ENCODE measurements at places on chromosomes 3 and 15.

DNA sequence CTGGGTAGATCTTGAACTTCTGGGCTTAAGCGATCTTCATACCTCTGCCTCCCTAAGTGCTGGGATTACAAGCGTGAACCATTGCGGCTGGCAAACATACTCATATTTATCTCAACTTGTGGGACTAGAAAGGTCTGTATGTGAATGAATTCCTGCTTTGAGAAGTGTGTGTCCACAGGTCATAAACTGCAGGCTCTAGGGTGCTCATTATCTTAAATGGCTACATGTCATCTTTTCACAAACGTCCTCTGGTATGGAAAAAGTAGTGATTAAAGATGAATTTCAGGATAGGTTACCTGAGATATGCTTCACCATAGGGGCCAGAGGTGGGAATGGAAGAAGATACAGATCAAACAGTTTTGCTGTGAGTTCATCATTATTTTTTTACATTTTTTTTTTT is 7.8 kb upstream of the HDAC11 start:
- no peak for DNase-seq

GRCh38 chr15:70053716-70054229 is 43.9 kb downstream of the TLE3 start:
- no peak for DNase-seq

DNA sequence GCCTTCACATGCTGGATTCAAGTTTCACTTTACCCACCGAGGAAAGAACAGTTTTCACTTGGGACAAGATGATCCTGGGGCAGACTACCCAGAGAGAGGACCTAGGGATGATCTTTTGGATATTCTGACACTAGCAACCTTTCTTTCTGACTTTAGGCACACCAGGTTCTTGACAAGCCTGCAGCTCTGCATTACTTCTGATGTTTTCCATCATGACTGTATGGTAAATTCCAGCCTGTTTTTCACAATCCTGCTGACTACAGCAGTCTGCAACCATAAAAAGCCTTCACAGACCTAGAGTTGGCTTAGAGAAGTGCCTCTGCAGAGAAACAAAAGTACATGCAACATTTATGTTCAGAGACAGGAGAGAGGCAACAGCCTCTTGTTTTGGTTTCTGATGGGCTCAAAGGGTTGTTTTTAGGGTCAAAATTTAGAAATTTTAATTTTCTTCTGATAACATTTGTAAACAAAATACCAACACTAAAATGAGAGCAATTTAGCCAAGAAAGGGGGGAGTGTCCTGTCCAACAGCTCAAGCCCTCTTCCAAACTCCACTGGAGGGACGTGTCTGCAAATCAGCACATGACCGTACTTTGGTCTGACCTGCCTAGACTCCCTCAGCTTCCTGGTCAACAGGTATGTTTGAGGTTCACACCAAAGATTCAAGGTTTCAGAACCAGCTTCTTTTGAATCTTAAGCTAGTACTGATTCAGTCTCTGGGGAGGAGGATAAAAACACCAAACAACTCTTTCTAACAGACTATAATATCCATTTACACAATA is 799 bp downstream of the ABI3BP start:
- DNase-seq: peak; percentile 64

GRCh38 chr15:40245666-40246450 is 7.0 kb downstream of the PAK6 start:
- DNase-seq: no peak

GRCh38 chr3:2599471-2599870 is 500.8 kb downstream of the CNTN4 start:
- no peak for DNase-seq

- DNase-seq: no peak
These were observed 46.6 kb downstream of the KLF13 start for GRCh38 chr15:31373096-31373865.

GRCh38 chr3:184129012-184129411 is 6.1 kb upstream of the EIF2B5 start:
- peak; percentile 20 for DNase-seq

DNA sequence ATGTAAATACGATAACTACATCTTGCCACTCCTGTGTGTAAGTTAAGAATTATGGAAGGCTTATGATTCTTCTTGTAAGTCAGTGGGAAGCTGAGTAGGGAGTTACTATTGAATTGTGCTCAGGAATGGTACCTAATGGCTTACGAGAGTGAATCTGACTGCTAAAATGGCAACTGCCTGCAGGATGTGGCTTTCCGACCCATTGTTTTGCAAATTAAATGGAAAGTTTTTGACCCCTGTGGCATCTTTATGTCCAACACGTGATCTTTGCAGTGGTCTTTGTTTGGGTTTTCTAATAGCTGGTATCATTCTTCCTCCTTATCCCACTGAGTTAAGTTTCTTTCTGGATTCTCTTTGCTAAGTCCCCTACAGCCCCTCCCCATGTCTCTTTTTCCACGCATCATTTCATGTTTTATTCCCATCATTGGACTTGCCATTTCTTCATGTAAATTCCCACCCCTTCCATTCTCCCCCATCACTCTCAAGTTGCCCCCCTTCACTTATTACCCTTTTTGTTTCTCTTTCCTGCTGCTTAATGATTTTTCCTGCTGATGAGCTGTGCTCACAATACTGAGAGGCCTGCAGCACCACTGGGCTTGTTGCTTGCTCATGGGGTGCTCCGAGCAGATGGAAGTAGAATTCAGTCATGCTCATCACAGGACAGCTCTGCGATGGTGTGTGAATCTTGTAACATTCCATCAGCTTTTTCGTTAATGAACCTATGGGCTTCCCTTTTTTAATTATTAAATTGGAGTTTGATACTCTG is 428.2 kb upstream of the IL12A start:
- DNase-seq: no peak

- no peak for DNase-seq
These were observed 202.7 kb upstream of the BHLHE40 start for GRCh38 chr3:4776399-4776979.

DNA sequence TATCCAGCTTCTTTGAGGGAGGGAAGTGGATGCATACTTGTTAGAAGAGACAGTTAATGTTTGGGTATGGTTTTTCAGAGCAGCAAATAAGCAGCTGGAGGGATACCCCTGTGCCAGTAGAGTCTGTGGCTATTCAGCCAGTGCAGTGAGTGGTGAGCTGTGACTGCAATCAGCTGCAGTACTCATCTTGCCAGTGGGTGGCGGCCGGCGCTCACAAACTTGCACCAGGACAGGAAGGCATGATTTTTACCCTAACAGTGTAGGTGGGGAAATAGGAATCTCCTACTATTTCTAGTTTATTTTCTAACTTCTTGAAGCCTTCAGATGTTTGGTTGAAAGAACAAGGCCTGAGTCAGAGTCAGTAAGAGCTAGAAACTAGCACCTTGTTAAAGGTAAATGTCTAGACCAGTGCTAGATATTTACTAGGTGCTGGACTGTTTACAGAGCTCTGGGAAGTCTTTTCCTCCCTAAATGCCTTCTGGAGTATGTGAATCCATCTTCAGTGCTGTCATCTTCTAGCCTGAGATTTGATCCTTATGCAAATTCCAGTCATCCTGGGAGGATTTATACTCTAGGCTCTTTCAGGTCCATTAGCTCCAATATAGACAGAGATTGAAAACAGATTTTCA is 23.6 kb downstream of the TIMP4 start:
- DNase-seq: peak; percentile 44

DNA sequence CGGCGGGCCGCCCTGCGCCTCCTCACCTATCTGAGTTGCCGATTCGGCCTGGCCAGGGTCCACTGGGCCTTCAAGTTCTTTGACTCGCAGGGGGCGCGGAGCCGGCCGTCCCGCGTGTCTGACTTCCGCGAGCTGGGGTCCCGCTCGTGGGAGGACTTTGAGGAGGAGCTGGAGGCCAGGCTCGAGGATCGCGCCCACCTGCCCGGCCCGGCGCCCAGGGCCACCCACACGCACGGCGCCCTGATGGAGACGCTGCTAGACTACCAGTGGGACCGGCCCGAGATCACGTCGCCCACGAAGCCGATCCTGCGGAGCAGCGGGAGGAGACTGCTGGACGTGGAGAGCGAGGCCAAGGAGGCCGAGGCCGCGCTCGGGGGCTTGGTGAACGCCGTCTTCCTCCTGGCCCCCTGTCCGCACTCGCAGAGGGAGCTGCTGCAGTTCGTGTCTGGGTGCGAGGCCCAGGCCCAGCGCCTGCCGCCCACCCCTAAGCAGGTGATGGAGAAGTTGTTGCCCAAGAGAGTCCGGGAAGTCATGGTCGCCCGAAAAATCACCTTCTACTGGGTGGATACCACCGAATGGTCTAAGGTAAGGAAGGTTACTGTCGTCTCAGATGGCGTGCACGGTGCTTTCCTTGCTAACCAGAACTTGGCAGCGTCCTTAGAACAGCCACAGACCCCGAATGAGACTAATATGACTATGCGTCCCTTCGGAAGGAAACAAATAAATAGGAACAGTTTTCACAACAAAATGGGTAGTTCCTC is 567 bp downstream of the TICRR start:
- DNase-seq: no peak

DNA sequence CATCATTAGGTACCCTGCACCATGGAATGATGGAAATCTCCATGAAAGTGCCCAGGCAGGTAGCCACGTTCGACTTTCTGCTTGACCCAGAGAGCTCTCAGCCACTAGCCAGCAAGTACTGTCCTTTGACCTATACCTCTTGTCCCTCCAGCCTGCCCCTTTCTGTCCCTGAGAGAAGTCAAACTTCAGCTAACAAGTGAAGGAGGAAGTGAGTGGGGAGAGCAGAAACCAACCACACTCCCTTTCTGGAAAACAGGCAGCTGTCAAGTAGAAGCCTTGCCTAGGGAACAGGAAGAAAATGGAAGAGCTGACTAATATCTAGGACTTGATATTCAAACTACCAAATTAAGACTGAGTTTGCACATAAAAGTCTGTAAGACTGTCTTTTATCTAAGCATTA is 30.3 kb upstream of the FSTL1 start:
- no peak for DNase-seq

DNA sequence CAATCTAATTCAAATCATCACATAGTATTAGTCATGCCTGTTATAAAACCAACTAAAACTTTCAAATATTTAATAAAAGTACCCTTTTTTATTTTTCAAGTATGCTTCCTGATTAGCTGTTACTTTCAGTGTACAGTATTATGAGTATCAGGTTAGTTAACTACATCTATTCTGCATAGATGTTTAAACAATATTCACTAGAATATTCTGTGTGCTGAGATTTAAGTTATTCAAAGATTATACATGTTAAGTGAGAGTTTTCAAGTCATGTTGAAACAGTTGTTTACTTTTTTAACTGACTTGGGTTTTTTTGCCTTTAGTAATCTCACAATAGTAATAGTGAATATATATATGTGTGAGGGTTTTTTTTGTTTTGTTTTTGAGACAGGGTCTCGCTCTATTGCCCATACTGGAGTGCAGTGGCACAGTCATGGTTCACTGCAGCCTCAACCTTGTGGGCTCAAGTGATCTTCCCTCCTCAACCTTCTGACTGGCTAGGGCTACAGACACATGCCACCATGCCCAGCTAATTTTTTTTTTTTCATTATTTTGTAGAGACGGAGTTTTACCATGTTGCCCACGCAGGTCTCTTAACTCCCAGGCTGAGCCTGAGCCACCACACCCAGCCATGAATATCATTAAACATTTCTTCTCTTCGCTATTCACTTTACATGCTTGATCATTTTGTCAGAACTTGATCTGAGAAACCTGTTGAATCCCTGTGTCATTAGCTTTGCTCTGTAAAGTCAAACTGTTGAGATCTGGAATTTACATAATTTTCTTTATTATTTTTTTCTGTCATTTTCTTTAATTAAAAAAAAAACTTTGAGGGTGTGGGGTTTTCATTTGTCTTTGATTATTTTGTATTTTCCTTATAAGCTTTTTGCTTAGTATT is 286.2 kb upstream of the UBE2E1 start:
- DNase-seq: no peak

DNA sequence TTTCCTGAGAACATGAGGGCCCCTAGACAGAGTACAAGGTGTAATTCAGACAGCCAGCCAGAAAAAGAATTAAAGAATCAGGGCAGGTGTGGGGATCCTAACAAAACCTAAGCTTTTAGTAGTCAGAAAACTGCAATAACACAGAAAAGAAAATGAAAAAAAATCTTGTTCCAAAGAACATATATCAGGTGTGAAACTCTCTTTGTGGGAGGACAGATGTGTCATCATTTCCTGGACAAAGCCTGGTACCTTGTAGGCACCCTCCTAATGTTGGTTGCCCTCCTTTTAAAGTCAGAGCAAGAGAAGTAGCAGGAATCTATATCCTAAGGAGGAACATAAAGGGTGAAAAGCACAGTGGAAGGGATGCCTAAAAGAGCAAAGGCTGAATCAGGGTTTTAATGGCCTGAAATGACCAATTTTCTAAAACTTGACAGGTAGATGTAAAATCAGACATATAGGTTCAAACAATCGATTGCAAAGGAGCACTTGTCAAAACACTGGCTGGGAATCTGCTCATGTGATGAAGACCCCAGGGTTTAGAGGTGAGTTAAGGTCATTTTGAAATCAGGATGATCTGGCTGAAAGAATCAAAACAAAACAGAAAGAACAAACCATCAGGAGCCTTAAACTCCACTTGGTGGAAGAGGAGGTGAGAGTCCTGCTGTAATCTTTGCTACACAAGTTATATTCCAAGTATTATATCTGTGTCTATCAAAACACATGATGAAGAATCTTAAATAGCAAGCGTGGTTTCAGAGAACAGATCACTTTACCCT is 54.9 kb downstream of the TGFBR2 start:
- no peak for DNase-seq

- no peak for DNase-seq
These were observed 7.3 kb downstream of the TP63 start for GRCh38 chr3:189638276-189639031.

DNA sequence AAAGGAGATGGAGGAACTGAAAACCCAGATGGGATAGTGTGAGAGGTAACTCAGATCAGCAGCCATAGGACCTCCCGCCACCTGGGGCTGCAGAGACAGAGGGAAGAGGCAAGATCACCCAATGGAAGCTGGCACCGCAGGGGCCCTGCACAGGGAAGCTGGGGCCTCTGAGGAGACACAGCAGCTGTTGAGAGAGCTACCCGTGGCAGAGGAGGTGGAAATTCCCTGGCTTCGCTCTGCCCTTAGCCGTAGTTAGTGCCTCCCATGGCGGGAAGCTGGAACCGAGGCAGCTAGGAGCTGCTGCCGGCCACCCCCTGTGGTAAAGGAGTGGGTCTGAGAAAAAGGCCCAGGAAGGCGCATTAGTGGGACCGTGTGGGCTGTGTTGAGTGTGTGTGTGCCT is 18.0 kb upstream of the PLXNA1 start:
- no peak for DNase-seq

GRCh38 chr3:171358881-171359198 is 101.4 kb downstream of the TNIK start:
- no peak for DNase-seq

DNA sequence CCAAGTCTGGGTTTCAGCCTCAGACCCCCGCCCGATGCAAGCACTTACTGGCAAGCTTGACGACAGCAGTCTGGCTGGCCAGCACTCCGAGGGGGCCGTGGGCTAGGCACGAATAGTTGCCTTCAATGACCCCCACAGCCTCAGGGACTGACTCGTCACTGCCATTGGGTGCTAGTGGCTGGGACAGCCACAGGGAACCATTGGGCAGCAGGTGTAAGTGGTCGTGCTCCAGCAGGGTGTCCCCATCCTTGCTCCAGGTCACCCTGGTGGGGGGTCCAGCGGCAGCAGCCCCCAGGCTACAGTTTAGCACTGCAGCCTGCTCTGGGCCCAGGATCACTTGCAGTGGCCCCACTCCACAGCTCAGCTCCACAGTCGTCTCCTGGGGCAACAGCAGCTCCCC is 11.8 kb downstream of the IGDCC4 start:
- no peak for DNase-seq

All from stromal cell of bone marrow (primary cell).